ENCODE measurements at places on chromosomes 3 and 15.

GRCh38 chr3:150925751-150926201 is 20.5 kb upstream of the MINDY4B start:
- H3K36me3 ChIP-seq, result no peaks in the 10 kb centered on the region
- no peak for DNase-seq
- peaks cover 6% of the 10 kb centered on the region for H3K4me1 ChIP-seq

- no peaks in the 10 kb centered on the region for H3K27me3 ChIP-seq
- H3K27ac ChIP-seq, result no peak overlapping the region
- no peaks in the 10 kb centered on the region for H3K4me1 ChIP-seq
- no peak for DNase-seq
- H3K4me3 ChIP-seq, result no peak overlapping the region
These were observed 26.1 kb upstream of the MFSD1 start for GRCh38 chr3:158775426-158776410.

- H3K36me3 ChIP-seq, result no peaks in the 10 kb centered on the region
- H3K4me1 ChIP-seq, result peaks cover 3% of the 10 kb centered on the region
- DNase-seq, result no peak
- H3K4me3 ChIP-seq, result no peak overlapping the region
- H3K27me3 ChIP-seq, result no peaks in the 10 kb centered on the region
These were observed 20.6 kb downstream of the SLC6A20 start for GRCh38 chr3:45775571-45776300.

DNA sequence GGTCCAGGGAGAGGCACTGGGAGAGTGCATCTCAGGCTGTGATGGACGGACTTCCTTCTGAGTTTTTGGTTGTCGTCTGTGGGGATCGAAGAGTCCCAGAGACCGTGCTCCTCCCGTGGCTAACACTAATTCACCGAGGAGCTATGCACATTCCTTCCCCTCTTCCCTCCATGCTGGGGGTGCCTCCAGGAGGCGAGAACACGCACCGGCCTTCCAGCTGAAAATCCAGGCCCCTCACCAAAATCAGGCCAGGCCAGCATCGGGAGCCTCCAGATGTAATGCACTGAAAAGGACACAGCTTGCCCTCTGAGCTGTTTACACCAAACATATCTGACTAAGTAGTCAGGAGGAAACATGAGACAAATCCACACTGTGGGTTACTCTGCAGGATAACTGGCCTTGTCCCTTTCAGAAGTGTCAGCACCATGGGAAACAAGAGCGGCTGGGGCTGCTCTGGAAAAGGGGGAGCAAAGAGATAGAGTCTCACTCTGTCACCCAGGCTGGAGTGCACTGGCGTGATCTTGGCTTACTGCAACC is 5.5 kb downstream of the RNU5B-1 start:
- H3K4me1 ChIP-seq, result peaks cover 10% of the 10 kb centered on the region
- no peak overlapping the region for H3K27ac ChIP-seq
- H3K4me3 ChIP-seq, result no peak overlapping the region
- H3K27me3 ChIP-seq, result no peaks in the 10 kb centered on the region

DNA sequence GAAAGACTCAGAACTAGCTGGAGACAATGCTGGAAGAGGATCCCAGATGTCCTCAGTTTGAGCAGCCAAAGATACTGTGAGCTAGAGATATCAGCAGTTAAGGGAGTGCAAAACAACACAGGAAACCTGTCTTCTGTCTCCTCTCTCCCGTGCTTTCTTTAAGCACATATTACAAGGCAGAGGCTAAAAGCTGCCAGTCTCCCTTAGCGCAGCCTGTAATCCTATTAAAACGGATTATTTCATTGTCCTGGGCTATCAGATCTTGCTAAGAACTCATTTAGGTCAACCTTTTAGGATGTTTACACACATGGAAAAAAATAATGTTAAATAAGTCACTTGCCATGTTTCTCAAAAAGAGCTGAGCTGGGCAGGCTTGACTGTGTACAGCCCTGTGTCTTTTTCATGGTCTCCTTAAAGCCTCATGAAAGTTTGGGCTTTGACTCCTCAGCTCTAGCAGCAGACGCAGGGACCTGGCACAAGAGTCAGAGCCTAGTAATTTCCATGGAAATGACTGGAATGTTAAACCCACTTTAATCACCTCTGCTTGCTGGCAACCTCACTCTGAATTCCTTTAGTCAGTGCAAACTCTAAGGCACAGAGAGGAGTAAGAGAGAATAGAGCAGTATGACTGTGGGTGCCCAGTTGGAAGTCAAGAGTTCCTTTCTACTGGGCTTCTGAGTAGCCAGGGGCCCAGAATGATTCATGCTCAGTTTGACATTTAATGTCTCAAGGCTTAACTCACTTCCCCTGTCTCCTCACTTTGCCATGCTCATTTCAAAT is 491.9 kb downstream of the NTRK3 start:
- no peak overlapping the region for H3K4me3 ChIP-seq
- DNase-seq, result no peak

- no peak overlapping the region for H3K27ac ChIP-seq
- no peak overlapping the region for H3K4me3 ChIP-seq
- DNase-seq, result no peak
- H3K27me3 ChIP-seq, result no peaks in the 10 kb centered on the region
- no peaks in the 10 kb centered on the region for H3K4me1 ChIP-seq
- H3K36me3 ChIP-seq, result no peaks in the 10 kb centered on the region
These were observed 273.6 kb downstream of the CNTN4 start for GRCh38 chr3:2372306-2372705.

DNA sequence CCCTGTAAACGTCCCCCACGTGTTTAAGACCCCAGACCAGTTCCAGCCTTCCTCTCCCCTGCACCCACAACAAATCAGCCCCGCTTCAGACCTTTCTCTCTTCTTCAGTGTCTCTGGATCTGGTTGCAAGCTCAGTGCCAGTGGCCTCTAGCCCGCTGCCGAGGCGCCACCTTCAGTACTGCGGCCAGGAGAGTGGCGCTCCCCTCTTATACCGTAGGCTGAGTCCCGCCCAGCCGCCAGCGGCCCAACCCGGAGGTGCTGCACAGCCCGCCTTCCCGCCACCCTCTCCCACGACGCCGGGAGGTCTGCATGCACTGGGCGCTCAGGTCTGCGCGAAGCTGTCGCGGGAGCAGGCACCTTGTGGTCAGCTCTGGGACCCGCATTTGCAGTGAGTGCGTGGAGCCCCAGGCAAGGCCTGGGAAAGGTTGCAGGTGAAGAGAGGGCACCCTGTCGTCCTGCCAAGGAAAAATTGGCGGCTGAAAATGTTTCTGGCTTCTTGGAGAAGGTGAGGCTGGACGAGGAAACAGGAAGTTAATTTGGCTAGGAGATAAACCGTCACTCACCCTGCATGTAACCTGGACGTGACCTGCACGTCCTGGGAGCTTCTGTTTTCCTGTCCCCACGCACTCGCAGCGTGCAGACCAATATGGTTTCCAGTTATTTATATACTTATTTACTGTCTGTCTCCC is at the start of gene C2CD4B:
TSS of gene C2CD4B (minus strand) at position 182 of the 689 bp plus-strand sequence. CDS start 301 bp downstream, outside the sequence.
- DNase-seq, result no peak
- no peaks in the 10 kb centered on the region for H3K36me3 ChIP-seq
- peak within 1 kb of the TSS; percentile 56 for H3K4me3 ChIP-seq
- no peaks in the 10 kb centered on the region for H3K4me1 ChIP-seq
- peaks cover 58% of the 10 kb centered on the region for H3K27me3 ChIP-seq

DNA sequence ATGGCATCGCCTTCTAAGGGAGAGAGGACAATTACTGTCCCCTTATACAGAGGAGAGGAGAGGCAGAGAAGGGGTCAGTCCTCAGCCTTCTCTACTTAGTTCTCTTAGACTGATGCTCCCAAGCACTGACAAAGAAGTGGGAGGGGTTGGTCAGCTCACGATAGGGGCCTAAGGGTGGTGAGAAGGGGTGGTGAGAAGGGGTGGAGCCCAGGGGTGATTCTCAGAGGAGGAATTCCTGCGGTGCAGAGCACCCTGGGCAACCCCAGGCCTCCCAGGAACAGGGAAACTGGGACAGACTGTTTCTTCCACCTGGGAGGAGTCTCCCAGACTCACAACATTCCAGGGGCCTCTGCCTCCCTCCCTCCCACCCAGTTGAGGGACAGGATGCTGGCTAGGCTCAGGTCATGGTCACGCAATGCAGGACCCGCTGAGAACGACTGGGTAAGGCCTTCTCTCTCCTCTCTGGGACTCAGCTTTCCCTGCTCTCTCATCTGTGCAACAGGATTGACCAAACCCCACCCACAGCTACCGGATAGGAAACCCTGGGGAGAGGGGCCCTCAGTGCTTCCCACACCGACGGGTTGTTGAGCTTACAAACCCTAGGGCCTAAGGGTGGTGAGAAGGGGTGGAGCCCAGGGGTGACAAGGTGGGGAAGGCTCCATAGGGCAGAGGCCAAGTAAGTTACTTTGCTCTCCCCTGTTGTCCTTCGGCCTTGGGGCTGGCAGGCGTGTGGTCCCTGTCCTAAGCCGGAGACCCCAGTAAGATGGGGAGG is 1.5 kb downstream of the TPRA1 start:
- H3K4me3 ChIP-seq, result peak overlapping the region; percentile 93
- H3K36me3 ChIP-seq, result no peaks in the 10 kb centered on the region
- no peaks in the 10 kb centered on the region for H3K27me3 ChIP-seq
- DNase-seq, result no peak

GRCh38 chr15:101536166-101536874 is 46.8 kb upstream of the PCSK6 start:
- no peak overlapping the region for H3K27ac ChIP-seq
- H3K27me3 ChIP-seq, result peaks cover 25% of the 10 kb centered on the region
- no peak for DNase-seq
- no peak overlapping the region for H3K4me3 ChIP-seq

DNA sequence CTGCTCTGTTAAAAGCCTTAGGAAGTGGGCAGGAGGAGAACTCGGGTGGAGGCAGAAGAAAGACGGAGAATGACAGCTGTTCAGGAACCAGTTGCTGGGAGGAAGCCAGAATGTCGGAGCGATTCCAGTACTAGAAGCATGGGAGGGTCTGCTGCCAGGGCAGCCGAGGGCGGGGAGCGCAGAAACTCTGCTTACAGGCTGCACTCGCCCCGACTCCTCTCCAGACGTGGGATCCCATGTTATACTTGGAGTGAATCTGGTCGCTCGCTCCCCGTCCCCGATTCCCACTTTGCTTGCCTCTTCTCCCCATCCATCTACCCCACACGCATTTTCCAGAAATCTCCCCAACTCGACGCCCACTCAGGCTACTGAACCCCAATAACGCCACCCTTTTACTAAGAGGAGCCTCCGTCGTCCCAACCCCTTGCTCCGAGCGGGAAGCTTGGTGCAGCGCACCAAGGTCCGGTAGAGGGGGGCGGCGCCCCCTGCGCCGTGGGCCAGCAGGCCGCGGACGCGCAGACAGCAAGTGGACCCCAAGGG is 665 bp downstream of the GATM start:
- H3K36me3 ChIP-seq, result no peaks in the 10 kb centered on the region
- H3K4me1 ChIP-seq, result peaks cover 20% of the 10 kb centered on the region
- H3K27ac ChIP-seq, result no peak overlapping the region
- no peak for DNase-seq
- H3K4me3 ChIP-seq, result peak overlapping the region; percentile 64
- peaks cover 35% of the 10 kb centered on the region for H3K27me3 ChIP-seq

DNA sequence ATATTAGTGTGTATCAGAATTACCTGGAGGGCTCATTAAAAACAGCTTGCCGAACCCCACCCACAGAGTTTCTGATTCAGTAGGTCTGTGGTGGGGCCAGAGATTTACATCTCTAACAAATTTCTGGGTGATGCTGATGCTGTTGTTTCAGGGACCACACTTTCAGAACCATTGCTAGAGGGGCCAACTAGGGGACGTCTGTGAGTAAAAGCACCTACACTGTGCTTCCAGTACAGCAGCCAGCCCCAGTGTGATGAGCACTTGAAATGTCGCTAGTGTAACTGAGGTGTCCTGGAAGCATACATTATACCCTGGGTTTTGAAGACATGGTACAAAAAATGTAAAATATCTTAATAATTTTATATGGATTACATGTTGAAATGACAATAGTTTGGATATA is 33.0 kb downstream of the AGTR1 start:
- no peak overlapping the region for H3K4me3 ChIP-seq
- H3K4me1 ChIP-seq, result peaks cover 5% of the 10 kb centered on the region
- no peak for DNase-seq
- H3K27ac ChIP-seq, result no peak overlapping the region

DNA sequence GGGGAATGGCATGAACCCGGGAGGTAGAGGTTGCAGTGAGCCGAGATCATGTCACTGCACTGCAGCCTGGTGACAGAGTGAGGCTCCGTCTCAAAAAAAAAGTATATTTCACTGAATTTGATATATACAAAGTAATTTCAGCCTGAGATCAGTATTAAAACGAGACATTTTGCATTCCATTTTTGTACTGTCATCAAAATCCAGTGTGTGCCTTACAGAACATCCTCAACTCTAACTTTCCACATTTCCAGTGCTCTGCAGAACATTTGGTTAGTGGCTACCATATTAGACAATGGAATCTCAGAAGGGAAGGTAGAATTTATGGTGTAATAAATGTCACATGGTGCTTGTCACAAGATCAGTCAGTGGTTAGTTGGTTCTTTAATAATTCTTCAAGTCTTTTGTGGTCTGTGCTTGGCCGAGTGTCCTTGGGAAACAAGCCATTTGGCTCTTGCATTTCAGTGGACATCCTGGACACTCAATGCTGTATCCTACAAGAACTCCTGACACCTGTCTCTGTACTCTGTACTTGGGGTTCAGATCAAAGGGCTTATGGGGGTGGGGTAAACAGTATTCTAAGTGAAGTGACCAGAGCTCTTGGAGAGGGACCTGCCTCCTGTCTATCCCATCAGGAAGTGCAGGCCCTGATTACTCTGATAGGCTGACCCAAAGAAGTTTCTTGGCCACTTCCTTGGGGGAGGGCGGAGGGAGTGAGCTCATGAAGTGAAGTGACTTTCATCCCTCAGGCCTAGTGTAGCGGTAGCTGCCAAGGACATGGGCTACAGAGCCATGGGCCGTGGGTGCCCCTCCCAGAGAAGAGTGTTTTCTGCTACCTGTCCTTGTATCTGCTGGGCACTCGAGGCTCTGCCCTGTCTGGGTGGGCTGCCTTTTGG is 3.7 kb downstream of the ACVR2B start:
- peaks cover 17% of the 10 kb centered on the region for H3K4me1 ChIP-seq
- no peak for DNase-seq
- peaks cover 5% of the 10 kb centered on the region for H3K27me3 ChIP-seq

- no peak for DNase-seq
- no peaks in the 10 kb centered on the region for H3K36me3 ChIP-seq
- H3K27me3 ChIP-seq, result no peaks in the 10 kb centered on the region
- H3K27ac ChIP-seq, result no peak overlapping the region
- H3K4me3 ChIP-seq, result no peak overlapping the region
These were observed 352.1 kb downstream of the CHST2 start for GRCh38 chr3:143471705-143472104.

GRCh38 chr3:143975554-143976152 is 4.0 kb downstream of the DIPK2A start:
- peak overlapping the region; percentile 11 for H3K27ac ChIP-seq
- peaks cover 6% of the 10 kb centered on the region for H3K36me3 ChIP-seq
- H3K27me3 ChIP-seq, result no peaks in the 10 kb centered on the region

DNA sequence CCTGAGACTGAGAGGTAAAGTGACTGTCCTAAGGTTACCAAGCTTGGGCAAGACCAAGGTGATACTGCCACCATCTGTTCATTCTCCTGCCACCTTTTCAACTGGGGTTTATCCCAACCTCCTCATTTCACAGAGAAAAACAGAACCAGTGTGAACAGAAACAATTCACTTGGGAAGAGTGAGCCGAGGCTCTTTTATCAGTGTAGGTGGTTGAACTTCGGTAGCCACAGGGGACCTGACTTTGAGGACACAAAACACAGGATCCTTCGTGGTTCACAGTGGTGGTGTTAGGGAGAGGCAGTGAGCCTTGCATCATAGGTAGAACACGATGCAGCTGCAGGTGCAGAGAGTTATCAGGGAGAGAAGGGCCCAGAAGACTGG is 72.8 kb upstream of the ICE2 start:
- peak overlapping the region; percentile 88 for H3K4me3 ChIP-seq
- H3K4me1 ChIP-seq, result peaks cover 99% of the 10 kb centered on the region
- no peaks in the 10 kb centered on the region for H3K27me3 ChIP-seq
- H3K36me3 ChIP-seq, result peaks cover 47% of the 10 kb centered on the region
- no peak for DNase-seq
